ENCODE measurements at places on chromosomes 2 and 18. TPM values are rescaled to one million over a fixed set of nuclear protein-coding genes. Genes with fewer than 3 reads are reported as not detected.

- H3K27ac ChIP-seq: peak overlapping the region; percentile 37
- DNase-seq: no peak
- H3K4me3 ChIP-seq: peak overlapping the region; percentile 70
- peaks cover 7% of the 10 kb centered on the region for H3K4me1 ChIP-seq
- H3K27me3 ChIP-seq: peaks cover 11% of the 10 kb centered on the region
Observed at GRCh38 chr2:222859786-222860612, 837 bp upstream of the ACSL3 start.

- DNase-seq: no peak
- H3K27ac ChIP-seq: no peak overlapping the region
- H3K36me3 ChIP-seq: no peaks in the 10 kb centered on the region
Observed at GRCh38 chr18:58148954-58149471, 105.0 kb downstream of the NEDD4L start.

UGT1A8 gene
- not detected for total RNA-seq

FOXD4L1 gene
- 0.18 TPM for total RNA-seq

- no peak overlapping the region for H3K27ac ChIP-seq
- DNase-seq: no peak
- no peaks in the 10 kb centered on the region for H3K36me3 ChIP-seq
- no peaks in the 10 kb centered on the region for H3K4me1 ChIP-seq
Observed at GRCh38 chr2:96664366-96664925, 21.9 kb downstream of the FER1L5 start.

CCDC142 gene
- total RNA-seq: 25.0 TPM

GRCh38 chr18:44356566-44357157 lies 324.0 kb upstream of the SETBP1 start:
- H3K27me3 ChIP-seq: no peaks in the 10 kb centered on the region
- DNase-seq: no peak
- no peaks in the 10 kb centered on the region for H3K4me1 ChIP-seq

IL18RAP gene
- 9.6 TPM for total RNA-seq

ASAP2 gene
- 0.25 TPM for total RNA-seq

DNA sequence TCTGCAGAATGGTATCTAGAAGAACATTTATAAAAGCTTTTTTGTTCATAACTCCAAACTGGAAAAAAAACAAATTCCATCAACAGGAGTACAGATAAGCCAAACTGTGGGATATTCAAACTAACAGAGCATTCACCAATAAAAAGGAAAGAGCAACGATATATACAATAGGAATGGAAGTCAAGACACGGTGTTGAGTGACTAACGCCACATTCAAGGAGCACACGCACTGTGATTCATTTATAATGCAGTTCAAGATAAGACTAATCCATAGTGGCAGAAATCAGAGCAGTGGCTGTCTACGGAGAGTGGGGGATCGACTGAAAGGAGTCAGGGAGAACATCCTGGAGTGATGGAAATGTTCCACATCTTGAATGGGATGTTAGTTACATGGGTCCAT lies 70.7 kb downstream of the CABYR start:
- peaks cover 7% of the 10 kb centered on the region for H3K27me3 ChIP-seq
- H3K4me1 ChIP-seq: no peaks in the 10 kb centered on the region
- no peaks in the 10 kb centered on the region for H3K36me3 ChIP-seq
- H3K27ac ChIP-seq: no peak overlapping the region
- no peak for DNase-seq
